ENCODE measurements at places on chromosomes 16 and 17.

GRCh38 chr16:88681709-88682451, 4.4 kb downstream of the SNAI3 start:
- no peak overlapping the region for H3K4me3 ChIP-seq
- H3K27me3 ChIP-seq = no peaks in the 10 kb centered on the region
- no peak overlapping the region for H3K27ac ChIP-seq

DNA sequence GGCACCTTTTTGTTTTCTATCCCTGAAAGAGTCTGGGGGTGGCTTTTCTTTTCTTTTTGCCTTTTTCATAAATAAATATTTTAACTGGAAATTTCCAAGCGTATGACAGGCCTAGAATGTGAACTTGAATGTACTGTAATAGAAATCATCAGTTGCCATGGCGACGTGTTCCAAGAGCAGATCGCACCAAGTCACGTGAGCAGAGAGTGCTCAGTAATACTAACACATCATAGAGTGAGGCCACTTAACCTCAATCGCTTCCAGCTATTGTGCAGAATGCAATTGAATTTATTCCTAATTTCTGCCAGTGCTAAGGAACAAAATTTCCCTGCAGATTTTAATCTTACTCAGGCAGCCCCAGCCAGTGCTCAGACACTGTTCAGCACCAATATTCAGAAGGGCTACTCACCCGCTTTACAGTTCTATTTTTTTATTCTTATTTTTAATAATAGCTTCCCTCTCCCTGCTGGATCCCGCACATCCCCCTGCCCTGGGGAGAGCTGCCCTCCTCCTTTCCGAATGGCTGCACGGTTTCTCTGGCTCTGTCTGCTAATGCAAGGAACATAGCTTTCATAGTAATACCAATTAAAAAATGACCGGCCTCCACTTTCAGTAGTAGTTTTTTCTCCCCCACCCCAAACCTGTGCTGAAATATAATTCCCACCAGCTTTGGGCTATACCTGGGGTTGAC, 26.2 kb upstream of the PMFBP1 start:
- peaks cover 3% of the 10 kb centered on the region for H3K27me3 ChIP-seq
- no peak overlapping the region for H3K27ac ChIP-seq
- no peaks in the 10 kb centered on the region for H3K36me3 ChIP-seq

DNA sequence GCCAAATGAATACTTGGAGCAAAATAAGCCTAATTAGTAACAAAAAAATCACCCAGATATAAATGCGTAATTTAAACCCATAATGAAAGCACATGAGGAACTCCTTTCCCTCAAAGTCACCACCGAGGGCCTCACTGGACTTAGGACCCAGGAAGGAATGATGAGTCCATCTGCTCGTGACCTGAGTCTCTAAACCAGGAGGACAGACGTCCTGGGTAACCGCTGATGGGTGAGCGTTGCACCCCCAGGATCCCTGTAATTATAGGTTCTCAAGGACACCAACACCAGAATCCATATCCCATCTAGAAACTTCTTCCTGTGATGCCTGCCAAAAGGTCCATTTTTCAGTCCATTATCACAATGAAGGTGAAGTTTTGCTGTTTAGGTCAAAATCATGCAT, 121.4 kb downstream of the ZNF778 start:
- no peak for DNase-seq
- H3K27ac ChIP-seq = no peak overlapping the region
- H3K27me3 ChIP-seq = peaks cover 5% of the 10 kb centered on the region
- peaks cover 31% of the 10 kb centered on the region for H3K4me1 ChIP-seq
- peaks cover 6% of the 10 kb centered on the region for H3K36me3 ChIP-seq

DNA sequence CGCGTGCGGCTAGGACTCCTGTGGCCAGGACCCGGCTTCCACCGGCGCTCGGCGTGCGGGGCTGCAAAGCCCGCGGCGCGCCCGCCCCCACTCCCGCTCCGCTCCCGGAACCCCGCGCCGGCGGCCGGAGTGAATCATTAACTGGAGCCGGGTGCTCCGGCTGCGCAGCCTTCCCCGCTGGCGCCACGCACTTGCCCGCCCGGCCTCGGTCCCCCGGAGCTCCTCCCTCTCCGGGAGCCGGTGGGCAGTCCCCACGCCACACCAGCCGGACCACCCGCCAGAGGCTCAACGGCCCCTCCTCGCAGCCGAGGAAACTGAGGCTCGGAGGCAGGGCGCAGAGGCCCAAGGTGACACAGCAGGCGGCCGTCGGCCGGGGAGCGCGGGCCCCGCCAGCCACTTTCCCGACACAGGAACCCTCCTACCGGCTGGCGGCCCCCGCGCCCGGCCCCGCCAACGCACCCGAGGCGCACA, 580 bp downstream of the BCAR1 start:
- DNase-seq = no peak
- peak overlapping the region; percentile 94 for H3K4me3 ChIP-seq
- peaks cover 75% of the 10 kb centered on the region for H3K4me1 ChIP-seq

- no peaks in the 10 kb centered on the region for H3K36me3 ChIP-seq
- peaks cover 4% of the 10 kb centered on the region for H3K27me3 ChIP-seq
- H3K27ac ChIP-seq = no peak overlapping the region
- H3K4me3 ChIP-seq = no peak overlapping the region
Observed at GRCh38 chr16:27177031-27177774, 26.1 kb upstream of the KDM8 start.

Measured in endothelial cell (in vitro differentiated cells).